Breast epithelium (tissue), 4 donors: ENCODE measurements at places on chromosomes 3 and 15.
A peak's percentile ranks its signal among the peaks of the same experiment; 100 is the strongest.

- no peak for DNase-seq
Observed at GRCh38 chr3:109442531-109442930, 105.2 kb upstream of the DPPA4 start.

- DNase-seq, result no peak
Observed at GRCh38 chr3:194671511-194671899, 486 bp downstream of the LSG1 start.

- DNase-seq, result no peak
Observed at GRCh38 chr15:35289024-35289617, 204.0 kb upstream of the NANOGP8 start.

DNA sequence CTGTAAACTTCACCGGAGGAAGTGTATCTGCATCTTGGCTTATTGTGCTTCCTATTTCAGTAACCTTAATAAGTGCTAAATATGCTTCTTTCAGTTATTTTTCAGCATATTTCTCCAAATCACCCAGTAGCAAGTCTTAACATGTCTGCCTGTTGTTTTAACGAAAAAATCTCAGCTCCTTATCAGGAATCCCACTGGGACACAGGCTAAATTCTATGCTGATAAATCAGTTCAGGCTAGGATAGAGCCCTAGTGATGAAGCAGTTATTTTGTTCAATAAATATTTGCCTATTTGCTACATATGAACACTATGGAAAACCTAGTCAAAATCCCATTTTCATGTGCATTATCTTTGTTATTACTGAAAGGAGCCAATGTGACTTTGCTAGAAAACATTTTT, 8.2 kb upstream of the MITF start:
- no peak for DNase-seq

DNA sequence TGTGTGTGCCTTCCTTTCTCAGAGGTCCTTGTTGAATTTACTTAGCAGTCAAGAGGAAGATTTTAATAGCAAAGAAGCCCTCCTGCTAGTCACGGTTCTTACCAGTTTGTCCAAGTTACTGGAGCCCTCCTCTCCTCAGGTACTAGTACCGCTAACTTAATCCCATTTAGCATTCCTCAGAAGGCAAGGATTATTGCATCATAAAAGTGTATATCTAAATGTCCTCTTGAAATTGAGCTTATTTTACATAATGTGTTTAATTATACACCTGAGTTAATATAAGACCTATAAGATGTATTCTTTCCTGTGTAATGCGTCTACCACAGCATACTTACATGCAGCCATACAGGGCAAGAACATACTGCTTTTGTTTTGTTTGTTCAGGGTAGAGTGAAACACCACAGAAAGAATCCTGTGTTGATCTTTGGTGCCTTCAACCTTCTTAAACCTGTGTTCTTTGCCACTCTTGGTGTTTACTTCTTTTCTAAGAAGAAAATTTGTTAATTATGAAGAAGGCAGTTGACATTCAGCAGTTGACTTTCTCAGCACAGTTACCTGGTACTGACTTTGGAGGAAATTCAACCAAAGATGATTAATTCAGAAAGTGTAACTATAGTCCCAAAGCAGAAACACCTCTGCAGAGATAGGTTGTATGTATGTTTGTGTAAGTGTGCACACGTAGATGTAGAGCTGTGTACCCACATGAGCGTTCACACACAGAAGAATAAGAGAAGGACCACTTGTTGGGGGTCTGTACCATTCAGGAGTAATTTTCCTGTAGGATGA, 33.1 kb downstream of the POLG start:
- no peak for DNase-seq

DNA sequence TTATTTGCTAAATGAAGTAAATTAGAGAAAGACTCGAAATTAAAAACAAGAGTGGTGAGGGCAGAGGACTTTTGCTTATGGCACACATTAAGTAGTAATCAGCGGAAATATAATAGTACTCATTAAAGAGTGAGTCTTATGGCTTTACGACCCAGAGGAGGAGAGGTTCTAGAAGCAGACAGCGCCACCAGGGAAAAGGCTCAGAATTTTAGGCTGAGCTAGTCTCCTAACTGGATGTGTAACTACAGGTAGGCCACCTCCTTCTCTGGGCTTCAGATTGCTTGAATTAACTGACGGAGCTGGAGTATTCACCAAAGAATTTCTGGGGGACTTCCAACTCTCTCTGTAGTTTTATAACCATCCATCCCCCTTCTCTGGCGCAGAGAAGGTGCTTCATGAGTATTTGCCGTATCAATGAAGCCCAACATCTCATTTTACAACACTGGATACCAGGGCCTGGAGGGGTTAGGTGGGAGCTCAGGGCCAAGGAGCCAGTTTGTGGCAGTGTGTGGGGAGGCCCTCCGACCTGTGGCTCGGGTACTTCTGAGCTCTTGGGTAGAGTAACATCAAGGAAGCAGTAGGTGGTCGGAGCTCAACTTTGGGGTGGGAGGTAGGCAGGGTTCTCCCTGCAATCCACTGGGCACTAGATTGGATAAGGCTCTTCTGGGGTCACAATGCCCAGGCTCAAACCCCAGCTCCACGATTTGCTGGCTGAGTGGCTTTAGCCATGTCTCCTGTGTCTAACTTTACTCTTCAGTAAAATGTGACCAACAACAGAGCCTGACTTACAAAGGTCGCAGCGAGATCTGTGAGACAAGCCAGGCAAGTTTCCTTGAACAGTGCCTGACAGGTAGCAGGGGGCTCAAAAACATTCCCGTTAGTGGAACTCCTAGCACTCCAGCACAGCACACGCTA, 1.1 kb downstream of the CHCHD4 start:
- DNase-seq, result no peak

- no peak for DNase-seq
Observed at GRCh38 chr3:12392101-12392878, 92.0 kb upstream of the TSEN2 start.

- DNase-seq, result no peak
Observed at GRCh38 chr15:43518197-43518761, 871 bp downstream of the MAP1A start.

- no peak for DNase-seq
Observed at GRCh38 chr15:89472785-89473256, 23.6 kb downstream of the RHCG start.

- DNase-seq, result no peak
Observed at GRCh38 chr15:75751116-75751875, 38.6 kb upstream of the CSPG4 start.

- DNase-seq, result no peak
Observed at GRCh38 chr3:3180456-3180855, 965 bp upstream of the CRBN start.

GRCh38 chr3:174169736-174170135, 689.4 kb upstream of the NAALADL2 start:
- DNase-seq, result no peak

- DNase-seq, result no peak
Observed at GRCh38 chr3:81068546-81068945, 692.9 kb downstream of the GBE1 start.

DNA sequence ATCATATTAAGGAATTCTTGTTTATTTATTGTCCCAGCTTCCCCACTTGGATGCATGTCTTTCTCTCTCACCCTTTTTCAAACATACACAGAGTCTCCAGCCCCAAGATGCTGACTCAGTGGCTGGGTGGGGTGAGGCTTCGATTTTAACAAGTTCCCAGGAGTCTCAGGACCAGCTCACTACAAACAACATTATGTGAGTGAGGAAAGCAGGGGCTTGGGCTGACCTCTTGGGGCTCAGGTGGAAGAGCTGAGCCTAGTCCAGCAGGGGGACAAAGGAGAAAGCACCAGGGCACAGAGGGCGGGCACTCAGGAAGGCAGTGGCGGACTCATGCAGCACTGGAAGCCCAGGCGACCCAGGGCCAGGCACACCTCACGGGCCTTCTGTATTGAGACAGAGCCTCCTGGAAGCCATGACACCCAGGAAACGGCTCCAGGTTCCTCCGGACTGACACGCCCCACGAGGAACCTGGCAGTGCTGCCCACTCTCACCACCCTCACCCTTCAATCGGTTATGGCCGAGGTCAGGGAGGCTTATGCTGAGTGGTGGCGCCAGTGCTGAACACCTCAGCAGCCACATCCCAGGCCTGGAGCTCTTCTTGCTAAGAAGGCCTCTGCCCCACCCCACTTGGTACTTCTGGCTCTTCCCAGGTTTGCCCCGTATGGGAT, 97.4 kb downstream of the LRIG1 start:
- DNase-seq, result no peak

DNA sequence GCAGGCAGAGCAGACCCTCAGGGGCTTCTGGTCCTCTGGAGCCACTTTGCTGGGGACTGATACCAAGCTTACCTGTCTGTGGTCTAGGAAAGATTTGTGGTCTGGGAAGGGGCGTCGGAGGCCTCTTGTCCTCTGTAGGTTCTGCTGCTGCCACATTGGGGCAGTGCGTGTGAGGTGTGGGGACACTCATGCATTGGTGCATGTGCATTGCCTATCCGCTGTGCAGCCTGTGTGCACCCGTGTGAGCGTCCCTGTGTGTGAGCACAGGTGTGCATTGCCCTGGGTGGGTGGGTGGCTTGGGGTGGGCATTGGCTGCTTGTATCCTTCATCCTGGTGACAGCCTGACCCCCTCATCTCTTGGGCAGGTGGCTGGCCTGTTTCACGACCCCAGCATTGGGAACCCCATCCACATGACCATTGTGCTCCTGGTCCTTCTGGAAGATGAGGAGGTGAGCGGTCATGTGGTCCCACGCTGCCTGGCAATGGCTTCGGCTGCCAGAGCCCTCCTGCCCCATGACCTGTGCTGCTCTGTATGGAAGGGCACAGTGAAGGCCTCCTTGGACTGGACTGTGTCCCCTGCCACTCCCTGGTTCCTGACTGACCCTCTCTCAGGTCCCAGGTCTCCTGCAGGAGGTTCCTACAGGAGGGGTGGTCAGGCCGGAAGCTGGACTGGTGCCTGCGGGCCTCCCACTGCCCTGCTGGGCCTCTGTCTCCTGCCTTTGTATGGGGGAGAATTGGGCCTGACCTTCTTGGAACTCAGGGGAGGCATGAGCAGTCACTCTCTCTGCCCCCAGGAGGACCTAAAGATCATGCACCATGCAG, 41.5 kb downstream of the SAXO2 start:
- DNase-seq, result no peak

DNA sequence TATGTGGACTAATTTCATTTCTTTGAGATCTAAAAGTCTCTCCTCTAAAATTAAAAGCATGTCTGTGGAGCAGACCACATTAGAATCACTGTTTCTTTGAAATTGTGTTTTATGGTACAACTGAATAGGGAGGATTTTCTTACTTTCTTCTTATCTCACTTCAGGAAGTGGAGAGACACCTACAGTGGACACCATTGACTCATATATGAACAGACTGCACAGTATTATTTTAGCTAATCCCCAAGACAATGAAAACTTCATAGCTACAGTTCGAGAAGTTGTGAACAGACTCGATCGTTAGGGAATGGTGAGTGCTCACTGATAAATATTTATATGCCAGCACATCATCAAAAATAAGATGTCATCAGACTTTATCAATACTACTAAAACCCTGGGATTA, 58.3 kb downstream of the HMG20A start:
- no peak for DNase-seq

GRCh38 chr3:37993820-37994638, 3.4 kb downstream of the VILL start:
- peak; percentile 73 for DNase-seq

DNA sequence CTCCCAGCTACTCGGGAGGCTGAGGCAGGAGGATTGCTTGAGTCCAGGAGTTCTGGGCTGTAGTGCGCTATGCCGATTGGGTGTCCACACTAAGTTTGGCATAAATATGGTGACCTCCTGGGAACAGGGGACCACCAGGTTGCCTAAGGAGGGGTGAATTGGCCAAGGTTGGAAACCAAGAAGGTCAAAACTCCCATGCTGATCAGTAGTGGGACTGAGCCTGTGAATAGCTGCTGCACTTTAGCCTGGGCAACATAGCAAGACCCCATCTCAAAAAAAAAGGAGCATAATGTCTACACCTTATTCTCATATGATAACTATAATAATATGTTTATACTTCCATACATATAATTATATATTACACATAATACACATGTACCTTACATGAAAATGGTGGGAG, 6.1 kb upstream of the GLB1 start:
- DNase-seq, result no peak
